ENCODE measurements at places on chromosomes 13 and 19.

DNA sequence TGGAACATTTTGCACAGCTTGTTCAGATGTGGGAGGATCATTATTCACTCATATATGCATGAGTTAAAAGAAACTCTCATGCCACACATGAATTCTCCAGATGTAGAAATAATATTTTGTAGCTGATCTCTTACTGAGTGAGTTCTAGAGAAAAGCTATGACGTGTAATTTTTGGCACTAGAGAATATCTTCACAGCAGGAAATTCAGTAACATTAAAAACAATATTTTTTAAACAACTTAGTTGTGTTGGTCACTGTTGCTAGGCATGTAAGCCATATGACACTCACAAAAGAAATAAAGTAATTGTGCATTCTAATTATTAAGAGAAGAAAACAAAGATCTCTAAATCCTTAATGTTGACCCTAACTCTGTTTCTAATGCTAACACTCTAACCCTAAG, 371.4 kb upstream of the SLC10A2 start:
- DNase-seq = no peak

- DNase-seq = no peak
Measured at GRCh38 chr19:33089010-33089409, 8.0 kb downstream of the GPATCH1 start.

- no peak for DNase-seq
Measured at GRCh38 chr19:16051254-16052025, 24.9 kb upstream of the TPM4 start.

DNA sequence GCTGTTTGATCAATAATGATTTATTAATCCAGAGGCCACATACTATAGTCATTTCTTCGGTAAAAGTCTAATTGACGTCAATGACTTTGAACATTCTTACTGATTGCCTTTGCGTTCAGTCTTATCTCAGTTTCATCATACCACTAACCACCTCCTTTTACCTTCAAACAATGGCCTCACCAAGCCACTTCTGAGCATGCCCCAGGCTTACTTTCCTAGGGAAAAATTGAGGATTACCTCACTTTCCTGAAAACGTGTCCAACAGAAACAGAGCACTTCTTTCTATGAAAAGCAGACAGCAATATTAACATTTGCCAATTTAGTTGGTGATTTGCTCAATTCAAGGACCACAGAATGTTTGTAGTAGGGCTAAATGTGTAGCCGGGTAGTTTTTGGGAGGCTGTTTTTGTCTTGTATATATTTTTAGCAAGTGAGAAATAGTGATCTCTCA, 157.6 kb downstream of the KLF5 start:
- DNase-seq = no peak

- no peak for DNase-seq
Measured at GRCh38 chr13:26743971-26744370, 16.6 kb downstream of the GPR12 start.

DNA sequence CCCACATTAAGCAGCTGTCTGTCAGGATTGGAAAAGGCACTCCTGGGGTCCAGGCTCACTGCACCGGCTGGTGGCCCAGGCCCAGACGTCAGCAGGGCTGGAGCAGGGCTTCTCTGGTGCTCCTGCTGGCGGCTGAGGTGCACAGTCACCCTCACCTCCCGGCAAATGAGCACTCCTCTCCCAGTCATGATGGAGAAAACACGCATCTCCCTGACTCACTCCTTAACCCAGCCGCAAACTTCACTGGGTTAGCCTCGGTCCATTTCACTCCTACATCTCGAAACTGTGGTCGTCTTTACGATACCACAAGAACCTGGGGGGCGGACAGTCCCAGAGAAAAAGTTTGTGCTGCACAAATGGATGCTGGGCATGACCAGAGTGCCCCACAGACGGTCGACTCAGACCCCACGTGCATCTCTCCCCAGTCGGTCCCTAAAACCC, 3.3 kb upstream of the RASA3 start:
- no peak for DNase-seq
